Transverse colon (tissue), 4 donors: ENCODE measurements at places on chromosomes 2 and 18. TPM values are rescaled to one million over a fixed set of nuclear protein-coding genes. Genes with fewer than 3 reads are reported as not detected.

Gene NEMP2
- total RNA-seq: 1.6 TPM

Gene ALK
- total RNA-seq: not detected

Gene CCDC68
- total RNA-seq: 83.4 TPM

Gene MOGAT1
- 0.80 TPM for total RNA-seq

Gene UBXN2A
- 13.7 TPM for total RNA-seq

Gene FTCDNL1
- 2.7 TPM for total RNA-seq

Gene TEKT4
- total RNA-seq: not detected

GRCh38 chr2:141498561-141498960, 632.3 kb downstream of the LRP1B start:
- no peak for DNase-seq

GRCh38 chr2:28393114-28393836, 617 bp downstream of the FOSL2 start:
- peak; percentile 60 for DNase-seq

DNA sequence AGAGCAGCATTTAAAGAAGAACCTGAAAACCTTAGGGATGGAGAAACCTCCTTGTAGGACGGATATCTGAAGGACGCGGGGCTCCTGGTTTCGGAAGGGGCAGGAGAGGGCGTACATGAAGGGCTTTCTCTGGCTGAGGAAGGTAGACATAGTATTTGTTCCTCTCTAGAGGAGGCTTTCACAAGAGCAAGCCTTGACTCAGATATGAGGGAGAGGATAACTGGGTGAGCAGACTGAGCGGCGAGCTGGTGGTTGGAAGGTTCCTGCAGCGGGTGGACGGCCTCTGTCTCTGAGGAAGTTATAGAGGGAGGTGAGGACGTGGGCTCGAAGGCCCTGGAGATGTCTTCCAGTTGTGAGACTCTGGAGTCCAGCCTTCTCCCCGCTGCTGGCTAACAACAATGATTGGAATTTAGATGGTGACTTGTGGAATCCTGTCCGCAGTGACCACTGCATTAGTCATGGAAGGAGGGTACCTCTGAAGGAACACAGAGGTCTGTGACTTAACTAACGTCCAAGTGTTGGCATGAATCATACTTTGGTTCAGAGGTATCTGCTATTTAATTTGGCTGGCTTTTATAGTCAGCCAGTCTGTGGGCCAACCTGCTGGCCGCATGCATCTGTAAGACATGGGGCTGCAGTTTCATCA, 80.9 kb downstream of the ASAP2 start:
- DNase-seq: no peak

DNA sequence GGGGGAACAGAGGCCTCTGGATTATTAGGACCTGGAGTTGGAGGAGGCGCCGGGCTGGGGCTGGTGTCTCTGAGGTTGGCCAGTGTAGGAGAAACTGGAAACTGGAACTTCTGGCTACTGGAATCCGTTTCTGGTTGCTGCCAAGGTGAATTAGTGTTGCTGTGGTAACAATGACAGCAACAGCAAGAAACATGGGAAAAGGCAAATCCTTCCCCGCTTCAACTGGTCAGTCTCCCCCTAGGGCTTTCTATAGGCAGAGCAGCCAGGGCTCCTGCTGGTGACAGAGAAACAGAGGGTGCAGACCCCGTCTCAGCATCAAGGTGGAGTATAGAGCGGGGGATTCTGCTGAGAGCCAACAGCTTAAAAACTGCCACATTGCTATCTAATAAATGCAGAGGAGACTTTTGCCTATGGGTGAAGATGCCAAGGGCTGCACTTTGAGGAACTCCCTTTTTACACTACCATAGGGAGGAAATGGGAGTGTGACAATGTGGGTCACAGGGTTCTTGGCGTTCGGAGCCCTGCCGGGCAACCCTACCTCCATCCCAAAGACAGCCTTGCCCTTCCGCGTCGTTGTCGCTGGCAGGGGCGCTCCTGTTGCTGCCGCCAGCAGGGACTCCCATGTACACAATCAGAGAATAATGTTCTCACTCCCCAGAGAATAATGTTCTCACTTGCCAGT, 81.4 kb upstream of the CABLES1 start:
- no peak for DNase-seq

- peak; percentile 27 for DNase-seq
Measured at GRCh38 chr2:69149631-69150215, 136.7 kb downstream of the ANTXR1 start.

- no peak for DNase-seq
Measured at GRCh38 chr18:22484471-22484870, 66.8 kb upstream of the CTAGE1 start.

DNA sequence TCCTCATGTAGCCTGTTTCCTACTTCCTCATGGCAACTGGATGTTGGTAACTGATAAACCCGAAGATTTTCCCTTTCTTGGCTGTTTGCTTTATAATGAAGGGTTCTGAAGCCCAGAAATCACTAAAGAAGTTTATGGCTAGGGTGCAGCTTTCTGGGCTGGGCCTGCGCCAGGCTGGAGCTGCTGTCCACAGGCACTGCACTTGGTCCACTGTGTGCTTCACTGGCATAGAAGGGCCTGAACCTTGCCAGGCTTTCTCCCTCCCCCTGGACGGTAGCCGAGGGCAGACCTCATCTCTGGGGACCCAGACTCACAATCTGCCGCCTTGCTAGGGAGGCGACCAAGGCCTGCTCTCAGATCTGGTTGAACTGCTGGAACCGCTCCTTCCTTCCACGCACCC, 133.3 kb upstream of the SPRED2 start:
- peak; percentile 24 for DNase-seq

GRCh38 chr18:6487968-6488367, 73.3 kb upstream of the L3MBTL4 start:
- no peak for DNase-seq

GRCh38 chr2:207950761-207951114, 74.6 kb downstream of the PLEKHM3 start:
- DNase-seq: no peak

- DNase-seq: no peak
Measured at GRCh38 chr18:36368889-36369288, 71.4 kb downstream of the FHOD3 start.

DNA sequence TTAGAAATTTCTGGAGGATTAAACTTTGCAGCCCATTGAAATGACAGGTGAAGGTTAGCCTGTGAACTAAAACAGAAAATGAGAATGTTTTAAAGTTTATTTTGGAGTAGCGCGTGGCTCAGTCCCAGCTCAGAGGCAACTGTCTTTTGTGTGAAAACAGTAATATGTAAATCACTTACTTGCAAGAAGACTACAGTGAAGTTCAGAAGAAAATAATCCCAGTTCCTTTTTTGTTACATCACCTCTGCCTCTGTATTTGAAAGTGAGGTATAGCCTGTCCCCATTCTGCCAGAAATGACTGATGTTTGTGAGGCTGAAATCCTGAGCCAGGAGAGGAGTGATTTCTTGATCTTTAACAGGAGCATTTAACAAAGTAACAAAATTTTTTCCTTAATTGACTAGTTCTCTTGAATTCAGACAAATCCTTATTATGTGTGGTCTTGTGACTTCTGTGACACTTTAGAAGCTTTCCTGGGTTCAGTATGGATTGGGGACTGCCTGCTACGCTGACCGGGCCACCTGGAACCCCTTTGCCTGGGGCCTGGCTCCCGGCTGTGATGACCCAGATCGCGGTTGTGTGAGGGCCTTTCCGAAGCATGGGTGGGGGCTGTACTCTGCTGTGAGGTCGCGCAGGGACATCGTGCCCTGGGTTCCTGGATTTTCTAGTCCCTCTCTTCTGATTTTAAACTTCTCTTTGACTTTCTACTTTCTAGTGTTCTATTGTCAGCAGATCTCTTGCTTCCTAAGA, 24.3 kb downstream of the TRAPPC12 start:
- DNase-seq: no peak

DNA sequence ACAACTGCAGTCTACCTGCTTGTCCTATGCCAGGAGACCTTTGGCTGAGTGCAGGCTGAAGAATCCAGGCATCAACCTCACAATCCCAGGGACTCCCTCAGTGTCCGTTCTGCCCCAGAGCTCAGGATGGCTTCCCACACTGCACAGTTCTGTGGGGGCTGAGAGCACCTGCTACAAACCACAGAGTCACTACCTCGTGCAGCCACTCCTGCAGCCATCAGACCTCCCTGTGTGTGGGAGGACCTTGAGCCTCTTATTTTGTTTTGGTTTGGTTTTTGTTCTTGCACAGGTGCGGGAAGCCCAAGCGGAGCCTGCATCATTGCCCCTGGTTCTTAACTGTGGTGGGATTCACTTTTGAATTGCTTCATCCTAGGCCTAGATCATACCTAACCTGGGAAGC, 31.0 kb downstream of the NAT8 start:
- no peak for DNase-seq

DNA sequence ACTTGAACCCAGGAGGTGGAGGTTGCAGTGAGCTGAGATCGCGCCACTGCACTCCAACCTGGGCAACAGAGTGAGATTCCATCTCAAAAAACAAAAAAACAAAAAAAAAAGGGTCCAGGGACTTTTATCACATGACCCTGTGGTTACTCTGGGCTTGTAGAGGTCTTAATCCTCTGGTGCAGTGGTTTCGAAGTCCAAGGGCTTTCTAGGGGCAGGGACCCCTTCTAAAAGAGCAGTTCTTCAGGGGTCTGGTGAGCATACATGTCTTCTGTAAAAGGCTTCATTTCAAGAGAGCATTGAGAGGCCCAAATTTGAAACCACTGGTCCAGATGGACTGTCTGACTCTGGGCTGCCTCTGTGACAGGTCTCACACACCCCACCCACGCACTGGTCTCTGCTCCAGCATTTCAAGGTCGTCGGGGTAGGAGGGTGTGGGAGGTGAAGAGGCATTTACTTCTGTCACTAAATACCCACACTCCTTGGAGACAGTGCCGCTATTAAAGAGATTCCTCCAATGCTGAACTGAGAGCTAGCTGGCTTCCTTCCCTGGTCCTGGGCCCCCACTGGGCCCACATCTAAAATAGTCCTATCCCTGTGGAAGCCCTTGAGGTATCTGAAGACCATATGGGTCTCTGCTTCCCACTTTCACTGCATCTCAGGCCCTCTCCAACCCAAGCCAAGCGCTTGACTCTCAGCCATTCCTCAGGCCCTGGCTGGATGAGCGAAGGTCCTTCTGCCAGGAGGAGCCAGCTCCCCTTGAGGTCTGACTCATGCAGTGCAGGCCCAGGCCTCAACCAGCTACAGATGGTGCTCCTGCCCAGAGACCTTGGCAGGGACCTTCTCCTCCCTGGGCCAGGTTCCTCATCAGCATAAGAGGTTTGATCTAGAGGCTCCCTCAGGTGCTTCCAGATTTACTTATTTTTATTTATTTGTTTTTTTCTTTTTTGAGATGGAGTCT, 44.8 kb downstream of the PAX8 start:
- DNase-seq: no peak

DNA sequence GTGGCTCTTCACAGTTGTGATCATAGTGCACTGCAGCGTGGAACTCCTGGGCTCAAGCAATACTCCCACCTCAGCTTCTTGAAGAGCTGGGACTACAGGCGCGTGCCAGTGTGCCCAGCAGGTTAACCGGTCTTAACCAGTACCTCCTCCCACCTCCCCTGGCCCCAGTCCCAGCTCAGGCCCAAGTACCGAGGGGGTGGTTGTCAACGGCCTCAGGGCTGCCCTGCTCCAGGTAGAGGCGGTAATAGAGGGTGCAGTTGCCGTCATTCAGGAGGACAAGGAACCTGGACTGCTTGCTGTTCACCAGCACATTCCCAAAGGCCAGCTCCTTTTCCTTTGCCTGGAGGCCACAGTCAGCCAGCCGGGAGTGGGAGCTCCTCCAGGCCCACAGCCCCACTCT, 19.7 kb downstream of the CFAP65 start:
- no peak for DNase-seq

DNA sequence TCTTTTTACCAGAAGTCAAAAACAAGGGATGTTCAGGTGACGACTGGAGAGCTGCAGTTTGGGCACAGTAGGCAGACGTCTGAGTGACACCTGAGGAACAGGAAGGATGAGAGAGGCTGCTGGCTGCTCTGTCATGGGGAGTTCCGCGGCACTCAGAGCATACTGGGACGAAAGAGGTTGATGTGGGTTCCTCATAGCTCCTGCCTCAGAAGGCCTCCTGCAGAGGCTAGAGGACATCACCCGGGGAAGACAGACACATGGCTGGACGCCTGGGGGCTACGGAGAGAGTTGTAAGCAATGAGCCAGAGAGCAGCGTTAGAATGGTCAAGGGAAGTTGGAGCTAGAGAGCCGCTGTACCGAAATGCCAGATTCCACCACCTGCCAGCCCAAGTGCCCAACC, 45.1 kb upstream of the GLI2 start:
- DNase-seq: no peak

GRCh38 chr2:207156451-207157161, 9.1 kb downstream of the KLF7 start:
- no peak for DNase-seq

- no peak for DNase-seq
Measured at GRCh38 chr2:205868053-205868452, 185.8 kb downstream of the NRP2 start.

- no peak for DNase-seq
Measured at GRCh38 chr2:5111581-5111980, 580.6 kb upstream of the SOX11 start.

DNA sequence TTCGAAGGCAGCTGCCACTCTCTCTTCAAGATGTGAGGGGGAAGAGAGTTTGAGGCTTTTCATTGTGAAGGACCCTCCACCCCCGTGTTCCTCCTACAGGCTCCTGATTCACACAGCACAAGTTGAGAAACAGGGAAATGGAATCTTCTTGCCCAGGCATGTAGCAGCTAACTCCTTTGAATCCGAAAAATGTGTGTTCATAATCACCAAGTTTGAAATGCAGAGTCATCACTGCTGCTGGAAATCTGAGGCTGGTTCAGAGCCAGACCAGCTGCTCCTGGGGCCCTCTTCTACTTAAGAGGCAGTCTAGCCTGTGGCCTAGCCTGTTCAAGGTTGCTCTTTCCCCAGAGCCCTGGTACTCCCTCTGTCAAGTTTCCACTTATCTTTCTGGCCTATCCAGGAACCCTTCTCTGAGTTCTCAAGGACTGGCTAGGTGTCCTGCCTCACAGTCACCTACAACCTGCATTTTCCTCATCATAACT, 166.4 kb downstream of the TMEM247 start:
- peak; percentile 18 for DNase-seq

DNA sequence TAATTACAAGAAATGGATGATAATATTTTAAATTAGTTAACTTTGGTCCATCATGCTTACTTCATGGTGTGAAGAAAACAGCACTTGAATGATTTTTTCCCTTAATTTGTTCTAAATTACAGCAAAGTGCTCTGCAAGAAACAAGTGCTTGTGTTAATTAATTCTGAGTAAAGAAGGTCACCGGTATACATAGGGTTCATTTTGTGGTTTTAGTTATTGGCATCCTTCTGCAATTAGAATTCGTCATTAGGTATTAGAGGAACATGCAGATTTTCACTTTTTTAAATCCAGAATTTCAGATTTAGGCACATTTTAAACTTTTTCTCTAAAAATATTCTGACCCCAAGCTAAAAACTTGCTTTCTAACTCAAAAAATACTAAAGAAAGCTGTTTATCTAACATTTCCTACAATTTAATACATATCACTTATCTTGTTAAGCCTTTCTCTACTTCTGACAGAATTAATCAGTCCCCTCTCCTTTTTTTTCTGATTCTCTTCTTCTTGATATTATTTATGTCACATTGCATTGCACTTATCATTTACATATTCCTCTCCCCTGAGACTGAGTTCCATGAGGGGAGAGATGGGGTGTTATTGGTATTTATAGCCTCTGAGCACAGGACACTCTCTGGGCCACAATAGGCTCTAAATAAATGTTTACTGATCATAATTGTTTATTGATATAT, 129.2 kb downstream of the PLA2R1 start:
- DNase-seq: no peak
